ENCODE measurements at places on chromosomes 7 and 10.
A peak's percentile ranks its signal among the peaks of the same experiment; 100 is the strongest.

- DNase-seq = no peak
These were observed 84.5 kb upstream of the ETV1 start for GRCh38 chr7:14073988-14074387.

- DNase-seq = no peak
These were observed 30.8 kb downstream of the SLC16A9 start for GRCh38 chr10:59678884-59679301.

- peak; percentile 61 for DNase-seq
These were observed 822 bp downstream of the ZC3HAV1L start for GRCh38 chr7:139034855-139035585.

DNA sequence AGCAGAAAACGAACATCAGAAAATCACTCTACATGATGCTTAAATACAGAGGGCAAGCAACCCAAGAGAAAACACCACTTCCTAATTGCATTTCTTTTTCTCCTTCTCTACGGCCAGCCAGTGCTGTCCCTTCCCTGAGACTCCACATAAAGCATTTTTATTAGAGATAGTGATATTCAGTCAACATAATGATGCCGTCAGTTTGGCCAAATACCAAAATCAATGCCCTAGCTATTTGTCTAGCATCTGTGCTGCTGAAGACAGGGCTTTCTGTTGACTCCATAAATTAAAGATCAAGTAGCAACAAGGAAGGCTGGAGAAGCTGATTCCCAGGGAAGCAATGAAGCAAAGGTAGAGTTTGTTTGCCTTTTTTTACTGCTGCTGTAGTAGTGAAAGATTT is 1024.9 kb downstream of the REEP3 start:
- no peak for DNase-seq

- no peak for DNase-seq
These were observed 16.9 kb downstream of the KCNMA1 start for GRCh38 chr10:77620731-77621130.

DNA sequence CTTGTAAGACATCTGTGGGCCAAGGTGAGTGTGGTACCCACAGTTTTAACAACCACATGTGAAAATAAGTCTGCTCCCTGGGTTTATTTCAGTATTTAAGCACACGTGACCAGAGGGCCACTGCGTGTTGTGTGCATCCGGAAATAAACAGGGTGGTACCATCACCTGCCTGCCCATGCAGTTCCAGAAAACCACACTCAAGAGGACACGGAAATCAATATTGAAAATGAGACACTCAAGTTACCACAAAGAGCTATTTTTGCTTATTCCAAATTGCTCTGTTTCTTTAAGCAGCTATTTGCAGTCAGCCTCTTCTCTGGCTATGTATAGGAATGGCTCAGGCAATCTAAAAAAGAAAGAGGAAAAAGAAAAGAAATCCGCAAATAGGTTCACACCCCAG is 71.8 kb upstream of the LOXL4 start:
- DNase-seq = no peak

DNA sequence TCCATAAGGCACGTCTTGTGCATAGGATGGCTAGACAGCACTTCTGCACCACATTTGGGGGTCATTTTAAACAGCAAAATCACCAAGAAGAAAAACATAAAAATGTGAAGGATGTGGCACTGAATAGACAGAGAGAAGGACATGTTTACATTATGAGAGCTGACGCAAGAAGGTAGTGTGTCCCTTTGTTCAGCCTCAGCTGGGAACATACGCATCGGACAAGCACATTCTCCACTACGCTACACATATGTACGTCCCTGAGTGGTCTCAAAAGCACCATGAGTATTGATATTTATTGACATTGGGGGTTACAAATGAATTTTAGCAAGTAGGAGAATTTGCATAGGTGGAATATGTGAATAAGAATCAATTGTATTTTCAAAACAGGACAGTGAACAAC is 20.2 kb downstream of the DDC start:
- no peak for DNase-seq

DNA sequence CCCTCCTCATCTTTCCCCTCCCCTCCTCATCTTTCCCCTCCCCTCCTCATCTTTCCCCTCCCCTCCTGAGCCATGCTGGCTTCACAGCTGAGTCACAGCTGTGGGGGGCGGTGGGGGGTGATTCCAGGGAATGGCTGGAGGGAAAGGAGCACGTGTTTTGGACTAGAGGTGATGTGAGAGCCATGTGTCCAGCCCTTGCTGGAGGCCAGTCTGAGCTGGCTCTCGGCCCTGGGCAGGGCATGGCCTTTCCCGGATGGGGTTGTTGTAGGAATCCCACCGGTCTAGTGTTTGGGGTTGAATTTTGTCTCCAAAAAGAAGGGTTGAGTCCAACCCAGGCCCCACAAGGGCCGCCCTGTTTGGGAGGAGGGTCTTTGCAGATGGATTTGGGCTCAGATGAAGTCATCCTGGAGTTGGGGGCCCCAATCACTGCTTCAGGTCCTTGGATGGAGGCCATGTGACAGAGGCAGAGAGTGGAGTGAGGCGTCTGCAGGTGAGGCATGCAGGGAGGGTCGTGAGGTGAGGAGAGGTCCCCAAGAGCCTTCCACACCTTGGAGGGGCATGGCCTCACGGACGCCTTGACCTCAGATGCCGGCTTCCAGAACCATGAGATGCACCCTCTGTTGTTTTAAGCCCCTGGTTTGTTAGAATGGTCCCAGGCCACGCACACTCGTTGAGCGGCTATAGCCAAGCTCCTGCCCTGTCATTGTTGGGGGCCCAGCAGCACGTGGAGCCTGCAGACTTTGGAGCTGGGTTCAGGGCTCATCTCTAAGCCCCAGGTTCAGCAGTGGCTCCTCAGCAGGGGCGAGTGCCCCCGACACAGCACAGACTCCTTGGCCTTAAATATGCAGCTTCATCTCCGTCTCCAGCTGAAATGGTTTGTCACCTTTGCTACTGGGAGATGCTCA is 101.6 kb downstream of the DNAJB6 start:
- no peak for DNase-seq

DNA sequence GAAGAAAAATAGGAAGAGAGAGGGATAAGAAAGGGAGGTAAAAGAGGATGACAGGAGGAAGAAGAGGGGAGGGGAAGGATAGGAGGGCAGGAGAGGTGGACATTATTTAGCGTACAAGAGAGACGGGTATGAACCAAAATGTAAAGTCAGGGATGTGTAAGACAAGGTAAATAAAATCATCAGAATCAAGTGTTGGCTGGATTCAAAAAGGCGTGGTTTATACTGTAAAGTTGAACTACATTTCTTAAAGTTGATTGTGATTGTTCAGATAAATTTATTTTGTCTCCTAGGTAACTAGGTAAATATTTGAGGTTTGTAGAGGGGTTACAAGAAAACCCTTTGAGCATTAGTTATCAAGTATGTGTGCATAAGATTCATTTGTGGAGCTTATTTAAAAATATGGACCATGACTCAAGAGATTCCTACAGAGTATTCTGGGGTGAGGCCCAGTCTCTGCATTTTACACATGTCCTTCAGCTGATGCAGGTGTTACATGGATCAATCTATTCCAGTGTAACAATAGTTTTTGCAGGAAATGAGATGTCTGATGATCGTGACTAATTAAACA is 512.1 kb upstream of the MBL2 start:
- no peak for DNase-seq

GRCh38 chr10:117418121-117418520 is 42.9 kb upstream of the PDZD8 start:
- no peak for DNase-seq

GRCh38 chr7:26723129-26723528 is 141.3 kb downstream of the SKAP2 start:
- DNase-seq = no peak

GRCh38 chr7:76513817-76514799 is 3.8 kb downstream of the UPK3B start:
- no peak for DNase-seq

Data from right kidney (tissue), 9 donors.